ENCODE measurements at places on chromosomes 7 and 10.

- DNase-seq: no peak
These were observed 25.5 kb downstream of the VSIR start for GRCh38 chr10:71747551-71748523.

GRCh38 chr7:12712236-12712635, 24.8 kb downstream of the ARL4A start:
- DNase-seq: no peak

GRCh38 chr7:131026297-131027000, 292.4 kb upstream of the KLF14 start:
- no peak for DNase-seq

GRCh38 chr10:53930648-53931047, 870.4 kb downstream of the PCDH15 start:
- no peak for DNase-seq

GRCh38 chr10:23174977-23175512, 17.1 kb upstream of the PTF1A start:
- DNase-seq: no peak

DNA sequence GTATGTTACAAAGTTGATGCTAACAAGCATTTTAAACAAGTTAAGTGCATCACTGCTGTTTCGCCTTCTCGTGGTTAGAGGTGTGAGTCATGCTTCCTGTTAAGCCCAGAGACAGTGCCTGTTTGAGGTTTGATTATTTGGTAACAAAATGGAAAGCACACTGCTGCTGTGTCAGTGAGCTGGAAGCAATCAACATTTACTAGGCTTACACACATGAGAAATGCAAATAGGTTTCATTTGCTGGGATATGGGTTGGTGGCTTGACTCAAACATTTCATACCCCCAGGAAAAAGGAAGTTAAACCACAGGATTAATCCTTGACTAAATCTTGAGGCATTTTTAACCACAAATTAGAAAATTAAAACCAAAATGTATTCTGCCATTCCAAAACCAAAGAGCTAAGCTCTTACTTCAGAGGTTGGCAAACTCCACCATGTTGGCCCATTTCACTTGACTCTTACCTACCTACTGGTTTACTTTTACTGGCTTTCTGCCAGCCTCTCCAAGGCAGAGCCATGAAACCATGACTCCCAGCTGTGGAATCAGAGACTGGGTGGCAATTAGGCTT, 139.2 kb downstream of the ETV1 start:
- peak; percentile 48 for DNase-seq

- DNase-seq: no peak
These were observed 16.4 kb downstream of the KCNH2 start for GRCh38 chr7:150961510-150962289.

GRCh38 chr10:79084972-79085597, 16.3 kb downstream of the ZMIZ1 start:
- no peak for DNase-seq

DNA sequence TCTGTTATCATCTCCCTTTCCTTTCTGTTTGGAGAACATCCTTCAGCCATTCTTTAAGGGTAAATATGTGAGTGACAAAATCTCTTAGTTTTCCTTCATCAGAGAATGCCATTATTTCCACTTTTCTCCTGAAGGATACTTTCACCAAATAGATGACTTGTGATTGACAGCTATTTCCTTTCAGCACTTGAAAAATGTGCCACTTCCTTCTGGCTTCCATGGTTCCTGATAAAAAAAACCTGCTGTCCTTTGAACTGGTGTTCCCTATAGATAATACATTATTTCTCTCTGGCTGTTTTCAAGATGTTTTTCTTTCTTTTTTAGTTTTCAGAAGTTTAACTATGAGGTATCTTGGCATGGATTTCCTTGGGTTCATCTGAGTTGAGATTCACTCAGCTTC, 79.7 kb downstream of the TBXAS1 start:
- DNase-seq: no peak

- no peak for DNase-seq
These were observed 95.3 kb downstream of the LRRC4 start for GRCh38 chr7:127935847-127936376.

DNA sequence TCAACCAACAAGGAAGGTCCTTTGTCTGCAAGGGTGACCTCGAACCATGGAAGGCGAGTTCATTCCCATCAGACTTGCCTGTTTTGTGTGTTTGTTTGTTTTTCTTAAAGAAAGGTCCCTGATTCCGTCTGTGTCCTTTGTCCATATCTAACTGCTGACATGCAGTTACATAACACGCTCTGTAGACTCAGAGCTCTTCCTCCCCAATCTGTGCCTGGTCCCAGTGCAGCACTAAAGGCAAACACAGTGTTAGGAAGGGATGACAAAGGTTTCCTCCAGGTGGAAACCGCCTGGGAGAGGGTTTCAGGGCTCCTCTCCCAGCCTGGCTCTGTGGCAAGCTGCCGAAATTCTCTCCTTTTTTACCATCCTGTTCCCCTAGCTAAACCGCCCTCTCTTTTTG, 13.4 kb downstream of the JCAD start:
- DNase-seq: no peak

GRCh38 chr10:132279873-132280645, 27.7 kb downstream of the STK32C start:
- DNase-seq: no peak

- DNase-seq: no peak
These were observed 2.3 kb upstream of the MORN4 start for GRCh38 chr10:97635577-97635976.

GRCh38 chr7:128947854-128948253, 10.1 kb downstream of the IRF5 start:
- DNase-seq: no peak

- no peak for DNase-seq
These were observed 235.7 kb downstream of the AGMO start for GRCh38 chr7:15326044-15326644.

GRCh38 chr10:131920693-131921092, 19.9 kb downstream of the PPP2R2D start:
- DNase-seq: no peak

DNA sequence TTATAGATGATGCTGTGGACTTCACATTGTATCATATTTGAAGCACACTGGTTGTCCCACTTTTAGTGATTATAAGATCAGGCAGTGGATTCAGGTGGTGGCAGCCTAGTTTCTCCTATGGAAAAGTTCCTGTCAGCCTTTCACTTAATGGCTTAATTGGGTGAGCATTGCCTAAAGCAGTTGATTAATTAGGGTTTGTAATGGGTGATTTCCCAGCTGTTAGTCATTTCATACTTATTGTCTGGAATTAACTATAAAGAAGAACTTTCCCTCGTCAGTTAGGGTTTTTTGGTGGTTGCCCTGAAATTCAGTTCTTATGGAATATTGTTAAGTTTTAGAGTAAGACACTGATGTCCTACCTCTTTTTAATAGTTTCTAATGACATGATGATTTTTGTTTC, 78.8 kb downstream of the SLC25A40 start:
- no peak for DNase-seq

- DNase-seq: peak; percentile 2
These were observed 46.4 kb upstream of the MKRN1 start for GRCh38 chr7:140525743-140526142.

- no peak for DNase-seq
These were observed 1.6 kb downstream of the ZRANB1 start for GRCh38 chr10:124943301-124944092.

GRCh38 chr7:104985259-104985617, 28.8 kb upstream of the KMT2E start:
- no peak for DNase-seq

GRCh38 chr7:3272691-3273141, 28.3 kb upstream of the SDK1 start:
- no peak for DNase-seq

DNA sequence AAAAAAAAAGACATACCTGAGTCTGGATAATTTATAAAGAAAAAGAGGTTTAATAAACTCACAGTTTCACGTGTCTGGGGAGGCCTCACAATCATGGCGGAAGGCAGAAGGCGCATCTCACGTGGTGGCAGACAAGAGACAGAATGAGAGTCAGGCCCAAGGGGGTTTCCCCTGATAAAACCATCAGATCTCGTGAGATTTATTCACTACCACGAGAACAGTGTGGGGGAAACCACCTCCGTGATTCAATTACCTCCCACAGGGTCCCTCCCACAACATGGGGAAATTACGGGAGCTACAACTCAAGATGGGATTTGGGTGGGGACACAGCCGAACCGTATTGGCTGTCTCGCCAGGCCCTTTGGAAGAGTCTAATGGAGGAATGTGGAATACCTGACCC, 9.0 kb upstream of the MAFK start:
- no peak for DNase-seq

- DNase-seq: peak; percentile 45
These were observed 107.0 kb upstream of the INSIG1 start for GRCh38 chr7:155190688-155191087.

All from stimulated activated CD8-positive, alpha-beta memory T cell treated with anti-CD3 and anti-CD28 coated beads, Interleukin-7, amount 100 ng/mL, for 1 hour (primary cell).